ENCODE measurements at places on chromosomes 1 and 21. TPM values are rescaled to one million over a fixed set of nuclear protein-coding genes. Genes with fewer than 3 reads are reported as not detected.

Gene ADCY10
- 0.28 TPM for total RNA-seq

Gene CYP4A11
- not detected for total RNA-seq

Gene SLC45A3
- 2.2 TPM for total RNA-seq

Gene PTPN14
- total RNA-seq: 31.2 TPM

Gene OR2L5
- not detected for total RNA-seq

Gene S100A14
- total RNA-seq: 0.82 TPM

Gene G0S2
- 19.3 TPM for total RNA-seq

Gene GBP7
- not detected for total RNA-seq

Gene CYP4Z1
- total RNA-seq: 0.36 TPM

Gene S100A6
- total RNA-seq: 1,159 TPM

Gene PALMD
- total RNA-seq: 20.2 TPM

Gene CFAP141
- not detected for total RNA-seq

Gene FRRS1
- 3.9 TPM for total RNA-seq

Gene MEX3A
- total RNA-seq: 0.28 TPM

Gene CELF3
- 4.3 TPM for total RNA-seq

Gene CRYAA
- total RNA-seq: not detected

Gene CD48
- total RNA-seq: 4.1 TPM

Gene CHRNB2
- total RNA-seq: 0.95 TPM

Gene NCF2
- 10.5 TPM for total RNA-seq

Gene AIRE
- total RNA-seq: not detected

Gene ANGPTL3
- not detected for total RNA-seq

Gene PDPN
- 12.8 TPM for total RNA-seq

Gene EDN2
- not detected for total RNA-seq

Gene GUK1
- 311 TPM for total RNA-seq

All from sigmoid colon (tissue), 7 donors.